ENCODE measurements at places on chromosomes 5 and 9.

- DNase-seq, result peak; percentile 39
Observed at GRCh38 chr5:126508962-126509279, 85.7 kb downstream of the GRAMD2B start.

DNA sequence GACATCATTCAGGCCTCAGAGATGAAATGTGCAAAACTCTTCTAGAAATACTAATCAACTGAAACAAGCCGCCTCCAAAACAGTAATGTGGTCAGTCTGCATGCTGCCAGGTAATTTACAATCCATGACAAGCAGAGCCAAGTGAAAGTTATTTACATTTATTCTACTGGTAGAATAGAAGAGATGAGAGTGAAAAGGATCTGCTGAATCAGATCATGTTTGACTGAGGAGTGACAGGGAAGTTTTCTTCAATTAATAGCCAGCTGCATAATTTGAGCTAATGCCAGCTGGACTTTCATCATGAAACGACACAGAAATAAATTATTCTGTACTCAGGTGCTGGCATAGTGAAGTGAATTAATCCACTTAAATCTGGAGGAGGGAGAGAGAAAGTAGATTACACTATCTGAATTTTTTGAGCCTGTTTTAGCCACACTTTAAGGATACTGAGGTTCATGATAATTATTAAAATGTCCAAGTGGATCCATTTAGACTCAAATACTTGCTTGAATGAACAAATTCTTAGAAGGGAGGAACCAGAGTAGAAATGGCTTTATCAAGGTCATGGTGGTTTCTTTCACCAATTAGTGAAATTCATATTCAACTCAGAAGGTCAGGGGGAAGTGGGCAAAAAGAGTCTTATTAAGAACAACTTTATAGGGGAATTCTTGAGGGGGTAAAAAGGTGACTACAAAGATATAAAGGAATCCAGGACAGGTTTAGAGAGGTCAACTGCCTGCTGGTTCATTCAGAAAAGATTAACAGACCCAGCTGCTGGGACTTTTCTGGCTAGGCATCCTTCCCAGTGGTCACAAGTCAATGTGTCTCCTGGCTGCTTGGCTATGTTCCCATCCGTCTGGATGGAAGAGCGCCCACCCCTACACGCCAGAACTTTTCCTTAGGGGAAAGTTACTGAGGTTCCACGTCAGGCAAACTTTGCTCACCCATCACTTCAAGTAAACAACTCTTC lies 350.4 kb downstream of the PDE4D start:
- no peak for DNase-seq

- DNase-seq, result peak; percentile 45
Observed at GRCh38 chr9:122201641-122202040, 27.1 kb downstream of the LHX6 start.

- no peak for DNase-seq
Observed at GRCh38 chr5:179241175-179241574, 104.1 kb downstream of the ADAMTS2 start.

DNA sequence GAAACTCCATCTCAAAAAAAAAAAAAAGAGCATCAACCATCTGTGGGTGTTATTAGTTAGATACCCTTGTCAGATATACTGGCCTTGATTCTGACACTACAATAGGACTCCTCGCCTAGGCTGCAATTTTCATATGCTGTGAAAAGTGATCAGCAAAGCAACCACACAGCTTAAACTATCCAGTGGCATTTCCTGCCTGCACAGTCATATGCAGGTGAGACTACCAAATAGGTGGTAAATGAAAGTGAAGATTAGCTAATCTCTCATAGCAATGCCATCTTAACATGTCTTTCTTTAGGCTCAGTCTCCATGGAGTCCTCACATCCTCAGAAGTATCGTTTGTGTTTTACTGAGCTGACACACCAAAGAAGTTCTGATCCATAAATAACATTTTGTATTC lies 40.8 kb downstream of the GRAMD2B start:
- DNase-seq, result no peak

- DNase-seq, result no peak
Observed at GRCh38 chr5:111310711-111311620, 86.8 kb downstream of the CAMK4 start.

DNA sequence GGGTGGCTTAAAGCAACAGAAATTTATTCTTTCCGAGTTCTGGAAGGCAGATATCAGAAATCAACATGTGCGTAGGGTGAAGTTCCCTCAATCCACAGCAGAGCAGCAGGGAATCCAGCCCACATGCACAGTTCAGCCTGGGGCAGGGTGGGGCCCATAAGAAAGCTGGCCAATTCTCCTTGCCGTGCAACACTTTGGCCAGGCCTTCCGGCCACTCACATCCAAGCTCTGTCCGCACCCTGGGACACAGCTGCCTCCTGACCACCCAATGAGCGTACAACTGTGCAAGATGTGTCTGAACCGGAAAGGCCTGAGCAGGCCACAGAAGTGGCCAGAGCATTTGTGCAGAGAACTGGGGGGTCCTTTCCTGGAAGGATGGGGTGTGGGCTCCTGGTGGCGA lies 274.9 kb downstream of the GADD45G start:
- DNase-seq, result no peak

GRCh38 chr9:126723807-126724172 lies 81.0 kb upstream of the ZBTB43 start:
- DNase-seq, result no peak

DNA sequence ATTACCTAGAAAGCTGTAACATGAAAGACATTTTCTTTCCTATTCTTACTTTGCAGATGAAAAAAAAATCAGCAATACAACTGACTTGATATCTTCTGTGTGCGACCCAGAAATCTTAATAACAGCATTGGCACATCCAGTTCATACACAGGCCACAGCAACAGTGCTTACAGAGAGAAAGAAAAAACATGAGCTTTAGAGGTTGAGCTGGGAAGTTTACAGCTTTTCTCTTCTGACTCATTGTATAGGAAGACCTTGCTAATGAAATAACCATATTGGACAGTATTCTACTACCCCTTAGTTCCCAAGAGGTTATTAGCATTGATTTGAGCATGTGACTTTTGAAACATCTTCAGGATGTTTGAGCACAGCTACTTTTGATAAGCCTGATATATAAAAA lies 1033.4 kb upstream of the DMAC1 start:
- no peak for DNase-seq

DNA sequence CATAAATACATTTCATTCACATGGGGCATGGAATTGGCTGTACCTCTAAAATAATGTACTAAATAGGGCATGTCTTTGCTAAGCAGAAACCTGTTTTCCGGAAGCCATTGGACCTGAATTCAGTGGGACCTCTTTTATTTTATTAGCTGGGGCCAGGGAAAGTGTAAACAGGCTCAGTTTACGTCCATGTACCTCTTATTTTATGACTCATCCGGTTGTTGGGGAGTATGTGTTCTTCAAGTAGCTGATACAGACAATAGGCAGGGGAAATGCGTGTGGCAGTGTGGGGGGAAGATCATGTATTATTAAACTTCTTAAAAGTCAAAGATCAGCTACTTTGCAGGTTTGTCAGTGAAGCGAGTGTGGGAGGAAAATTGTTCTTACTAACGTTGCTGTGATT lies 1.4 kb upstream of the GDNF start:
- DNase-seq, result no peak

DNA sequence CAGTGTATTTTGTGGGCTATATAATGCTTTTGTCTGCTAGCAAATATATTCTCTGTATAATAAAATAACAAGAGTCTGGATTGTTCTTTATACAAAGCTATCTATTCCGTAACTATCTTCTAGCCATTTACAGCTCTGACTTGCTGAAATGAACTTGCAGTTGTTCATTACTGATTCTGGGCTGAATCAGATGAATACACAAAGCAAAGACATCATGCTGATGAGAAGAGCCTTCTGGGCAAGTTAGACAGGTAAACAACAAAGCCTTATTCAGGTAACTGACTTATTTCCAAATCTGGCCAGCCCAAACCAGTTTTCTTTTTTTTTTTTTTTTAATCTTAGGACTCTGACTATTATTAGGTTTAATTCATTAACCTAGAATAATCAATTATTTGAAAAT lies 255.5 kb downstream of the KIAA0825 start:
- no peak for DNase-seq

DNA sequence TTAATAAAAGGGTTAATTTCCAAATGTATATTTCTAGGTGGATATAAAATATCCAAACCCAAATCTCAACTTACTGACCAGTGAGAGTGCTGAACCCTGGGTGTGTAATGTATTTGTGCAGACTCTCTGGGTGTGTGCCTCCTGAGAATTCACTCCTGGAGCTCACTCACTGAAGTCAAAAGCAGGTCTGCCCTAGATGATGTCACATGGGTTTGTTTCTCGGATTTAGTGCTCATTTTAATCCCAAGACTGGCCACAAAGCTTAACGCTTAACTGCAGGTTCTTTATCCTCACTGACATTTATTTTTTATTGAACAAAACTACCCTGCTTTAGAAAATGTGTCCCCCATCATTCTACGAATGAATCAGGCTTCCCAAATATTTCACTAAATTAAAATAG lies 179.4 kb downstream of the PPP2R2B start:
- no peak for DNase-seq

GRCh38 chr5:149792540-149793255 lies 62.6 kb downstream of the PPARGC1B start:
- no peak for DNase-seq

DNA sequence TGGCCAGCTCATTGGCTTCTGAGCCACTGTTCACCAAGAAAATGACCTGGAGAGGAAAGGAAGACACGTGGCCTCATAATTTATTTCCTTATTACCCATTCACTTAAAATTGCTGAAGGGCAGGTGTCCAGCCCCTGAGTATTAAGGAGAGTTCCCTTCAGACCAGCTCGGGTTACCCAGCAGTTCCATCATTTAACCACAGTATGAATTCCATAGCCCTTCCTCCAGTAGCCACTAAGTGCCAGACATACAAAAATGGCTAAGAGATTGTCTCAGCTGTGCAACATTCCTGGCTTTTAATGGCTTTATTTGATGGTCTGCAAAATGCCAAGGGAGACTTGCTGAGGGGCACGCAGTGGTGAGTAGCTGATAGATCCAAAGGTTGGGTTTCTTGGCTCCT lies 12.5 kb downstream of the AGXT2 start:
- no peak for DNase-seq

GRCh38 chr5:107919361-107919760 lies 248.6 kb upstream of the EFNA5 start:
- no peak for DNase-seq

GRCh38 chr5:164934561-164934960 lies 1429.1 kb downstream of the MAT2B start:
- no peak for DNase-seq

- peak; percentile 47 for DNase-seq
Observed at GRCh38 chr5:40781843-40782409, 16.2 kb downstream of the PRKAA1 start.

DNA sequence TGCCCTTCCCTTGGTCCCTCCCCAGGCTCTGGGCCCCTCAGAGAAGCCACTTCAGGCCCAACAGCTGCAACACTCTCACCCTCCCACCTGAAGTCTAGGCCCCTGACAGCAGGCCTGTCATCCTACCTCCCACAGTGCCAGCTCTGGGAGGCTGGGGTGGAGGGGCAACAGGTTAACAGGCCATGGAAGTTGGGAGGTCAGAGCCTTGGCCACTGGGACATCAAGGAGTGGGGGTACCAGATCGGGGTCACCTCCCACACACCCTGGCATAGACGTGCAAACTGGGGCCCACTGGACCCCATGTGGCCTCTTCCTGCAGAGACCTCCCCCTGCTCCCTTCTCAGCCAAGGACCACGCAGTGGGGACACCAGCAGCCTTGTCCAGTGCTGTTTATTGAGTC lies 2.8 kb downstream of the SSNA1 start:
- DNase-seq, result no peak

DNA sequence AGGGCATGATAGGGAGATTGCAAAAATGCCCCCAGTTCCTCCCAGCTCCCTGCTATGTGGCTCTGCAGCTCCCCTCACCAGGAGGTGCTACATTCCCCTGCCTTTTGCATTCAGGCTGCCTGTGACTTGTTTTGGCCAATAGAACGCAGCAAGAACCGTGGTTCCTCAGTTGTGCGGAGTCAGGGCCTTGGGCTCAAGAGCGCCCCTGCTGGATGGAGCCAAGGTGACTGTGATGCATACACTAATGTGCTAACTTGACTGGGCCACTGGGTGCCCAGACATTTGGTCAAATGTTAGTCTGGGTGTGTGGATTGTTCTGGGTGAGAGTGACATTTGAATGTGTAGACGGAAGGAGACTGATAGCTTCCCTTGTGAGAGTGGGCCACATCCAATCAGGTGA lies 123.3 kb upstream of the MVB12B start:
- no peak for DNase-seq

DNA sequence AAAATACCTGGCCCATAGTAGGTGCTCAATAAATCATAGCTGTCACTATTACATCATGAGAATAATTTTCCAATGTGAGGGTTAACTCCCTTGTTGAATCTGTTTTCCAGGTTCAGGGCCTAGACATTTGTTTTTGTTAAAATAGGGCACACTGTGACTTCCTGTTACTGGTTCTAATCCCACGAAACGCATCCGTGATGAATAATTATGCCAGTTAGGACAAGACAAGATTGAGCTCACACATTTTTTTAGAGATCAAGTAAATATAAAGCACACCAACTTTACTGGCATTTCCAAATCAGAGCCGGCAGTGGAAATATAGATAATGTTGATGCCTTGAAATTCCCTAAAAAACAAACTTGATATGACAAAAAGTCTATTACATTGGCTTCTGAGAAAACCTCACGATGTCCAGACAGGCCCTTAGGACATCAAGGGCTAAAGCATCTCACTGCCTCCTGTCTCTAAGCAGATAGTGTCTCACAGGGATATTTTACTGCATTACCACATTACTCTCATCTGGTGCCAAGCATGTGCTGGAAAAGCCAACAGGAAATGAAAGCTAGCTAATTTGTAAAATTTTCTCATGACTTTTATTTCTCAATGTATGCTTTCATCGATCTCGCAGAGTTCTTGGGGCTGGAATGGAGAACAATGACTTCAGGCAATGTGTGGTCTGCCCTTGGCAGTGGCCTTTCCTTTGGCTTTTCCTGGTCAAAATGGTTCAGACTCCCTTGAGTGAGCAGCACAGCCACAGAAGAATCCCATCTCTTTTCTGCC lies 414.3 kb upstream of the PAPPA start:
- no peak for DNase-seq

- no peak for DNase-seq
Observed at GRCh38 chr5:123690821-123691220, 178.8 kb downstream of the CSNK1G3 start.

GRCh38 chr9:123149067-123149466 lies 115.6 kb downstream of the GPR21 start:
- DNase-seq, result no peak

GRCh38 chr9:95018099-95018936 lies 291.8 kb downstream of the AOPEP start:
- peak; percentile 93 for DNase-seq

GRCh38 chr5:139021346-139021745 lies 146.2 kb upstream of the LRRTM2 start:
- no peak for DNase-seq

- DNase-seq, result peak; percentile 94
Observed at GRCh38 chr9:91197232-91198181, 164.2 kb downstream of the AUH start.

Measured in adipocyte (in vitro differentiated cells).